ENCODE measurements at places on chromosomes 16 and 17.

DNA sequence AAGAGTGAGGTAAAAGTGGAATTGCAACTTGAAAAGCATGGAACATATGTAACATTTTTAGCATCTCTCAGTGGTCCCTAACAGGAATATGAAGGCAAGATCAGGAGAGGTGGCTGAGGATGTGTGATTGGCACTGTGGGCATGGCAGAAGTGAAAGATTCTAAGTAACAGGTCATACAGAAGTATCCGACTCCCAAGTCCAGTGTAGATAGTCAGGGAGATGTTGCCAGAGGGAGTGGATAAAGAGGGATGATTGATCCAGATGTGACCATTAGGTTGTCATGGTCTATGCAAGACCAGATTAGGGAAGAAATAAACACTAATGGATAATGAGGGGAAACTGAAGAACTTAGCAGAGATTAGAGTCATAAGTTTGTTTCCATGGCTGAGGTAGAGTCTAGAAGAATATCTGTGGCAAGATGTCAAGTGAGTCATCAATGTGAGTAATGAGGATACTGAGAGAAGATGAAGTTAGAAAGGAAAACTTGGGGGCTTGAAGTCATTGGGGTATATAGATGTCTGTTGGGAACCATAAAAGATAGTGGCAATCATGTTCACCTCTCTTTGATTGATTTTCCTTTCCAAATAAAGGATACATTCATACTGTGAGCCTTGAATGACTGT lies 23.9 kb upstream of the CAPNS2 start:
- no peak for DNase-seq

GRCh38 chr16:10878328-10878643 lies 1.3 kb downstream of the CIITA start:
- no peak for DNase-seq

- no peak for DNase-seq
Observed at GRCh38 chr17:29124925-29125273, 55.3 kb downstream of the MYO18A start.

DNA sequence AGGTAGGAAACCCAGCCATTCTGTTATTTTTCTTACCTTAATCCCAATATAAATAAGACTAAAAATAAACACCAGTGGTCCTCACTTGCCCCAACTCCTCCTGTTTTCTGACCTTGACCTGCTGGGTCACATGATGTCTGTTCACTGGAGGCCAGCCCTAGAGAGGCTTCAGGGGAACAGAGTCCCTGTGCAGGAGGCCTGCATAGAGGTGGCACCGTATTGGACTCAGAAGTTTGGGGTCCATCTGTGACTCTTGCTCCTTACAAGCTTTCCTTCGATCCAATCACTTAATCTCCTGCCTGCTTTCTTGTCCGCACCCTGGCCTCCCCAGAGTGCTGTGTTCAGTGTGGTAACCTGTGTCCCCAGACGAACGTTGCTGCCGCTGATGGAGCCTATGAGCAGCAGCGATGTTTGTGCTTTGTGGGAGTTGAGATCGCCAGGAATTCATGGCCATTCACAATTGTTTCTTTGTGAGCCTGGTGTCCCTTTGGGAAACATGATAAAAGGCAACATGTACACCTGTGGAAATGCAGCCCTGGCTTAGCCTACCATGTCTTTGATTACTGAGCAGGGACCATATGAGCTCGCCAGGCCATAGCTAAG lies 4.7 kb downstream of the IGSF6 start:
- DNase-seq = no peak

GRCh38 chr17:66655861-66656260 lies 179.1 kb upstream of the CACNG5 start:
- no peak for DNase-seq

GRCh38 chr16:3025032-3026002 lies 1.5 kb downstream of the THOC6 start:
- DNase-seq = no peak

DNA sequence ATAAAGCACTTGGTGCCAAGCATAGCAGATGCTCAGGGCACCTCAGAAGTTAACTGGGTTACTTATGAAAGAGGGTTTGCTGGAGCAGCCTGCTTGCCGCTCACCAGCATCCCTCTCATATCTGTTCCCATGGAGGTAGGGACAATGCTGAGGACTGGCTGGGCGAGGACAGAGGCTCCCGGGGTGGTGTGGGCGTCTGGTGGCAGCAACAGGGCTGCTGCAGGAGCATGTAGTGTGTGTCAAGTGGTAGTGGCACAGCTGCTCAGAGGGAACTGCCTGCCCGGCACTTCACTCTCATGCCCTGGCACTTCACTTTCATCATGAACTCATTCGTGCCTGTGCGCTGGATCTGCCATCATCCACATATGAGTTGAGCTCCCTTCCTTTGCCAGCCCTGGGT lies 26.9 kb upstream of the ZNHIT3 start:
- DNase-seq = no peak

All from activated T-cell treated with anti-CD3 and anti-CD28 coated beads for 1 hour (primary cell).